ENCODE measurements at places on chromosomes 6 and 20.

- no peak for DNase-seq
Observed at GRCh38 chr20:1644101-1644962, 13.2 kb downstream of the SIRPG start.

DNA sequence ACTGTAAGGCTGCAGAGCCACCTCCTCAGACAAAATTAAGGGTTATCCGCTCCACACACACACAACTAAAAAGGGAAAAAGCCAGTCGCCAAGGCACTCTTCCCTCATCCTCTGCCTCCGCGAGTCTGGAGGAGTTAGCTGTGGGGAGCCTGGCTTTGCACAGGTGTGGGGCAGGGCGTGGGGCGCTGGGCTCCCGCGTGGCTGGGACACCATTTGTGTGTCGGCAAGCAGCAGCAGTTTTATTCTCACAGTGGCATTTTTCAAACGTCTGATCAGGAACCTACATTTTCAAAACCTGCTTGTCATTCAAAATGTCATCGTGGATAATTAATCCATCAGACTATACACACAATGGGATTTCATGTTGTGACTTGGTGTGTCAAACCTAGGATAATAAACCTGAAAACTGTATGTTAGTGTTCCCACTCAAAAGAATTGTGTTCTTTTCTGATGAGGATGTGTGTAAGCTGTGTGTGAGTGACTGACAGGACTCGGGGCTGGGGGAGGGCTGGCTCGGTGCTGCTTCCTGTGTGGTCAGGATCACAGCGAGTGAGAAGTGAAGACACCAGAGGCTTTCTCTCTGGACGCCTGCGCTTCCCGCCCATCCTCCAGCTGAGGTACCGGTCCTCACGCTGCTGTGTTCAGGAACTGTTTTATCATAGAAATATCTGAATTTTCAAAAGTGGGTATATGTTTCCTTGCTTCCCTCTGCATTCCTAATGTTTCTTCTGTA lies 83.1 kb downstream of the IRF4 start:
- DNase-seq = no peak

- DNase-seq = no peak
Observed at GRCh38 chr6:85684133-85684808, 41.6 kb upstream of the SYNCRIP start.

GRCh38 chr6:82246802-82247504 lies 591 bp downstream of the IBTK start:
- DNase-seq = peak; percentile 80

DNA sequence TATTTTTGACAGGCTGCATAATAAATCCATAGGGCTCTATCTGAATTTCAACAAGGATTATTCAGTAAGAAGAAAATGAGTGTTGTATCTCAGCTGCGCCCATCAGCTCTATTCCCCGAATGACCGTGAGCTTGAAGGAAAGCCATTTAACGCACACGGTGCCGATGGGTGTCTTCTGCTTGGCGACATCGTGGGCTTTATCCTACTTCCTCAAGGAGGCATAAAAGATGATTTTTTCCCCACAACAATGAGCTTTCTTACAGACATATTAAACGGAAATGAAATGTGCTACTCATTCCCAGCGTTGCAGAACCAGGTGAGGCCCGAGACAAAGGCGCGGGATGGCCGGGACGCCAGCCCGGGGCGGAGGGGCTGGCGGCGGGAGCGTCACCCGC lies 710 bp downstream of the DYNLT1 start:
- DNase-seq = no peak

GRCh38 chr6:38366234-38366633 lies 273.5 kb downstream of the BTBD9 start:
- no peak for DNase-seq

- DNase-seq = no peak
Observed at GRCh38 chr6:43810965-43811732, 41.1 kb downstream of the VEGFA start.

Measured in ascending aorta (tissue), 2 donors.